ENCODE measurements at places on chromosomes 6 and 20. TPM values are rescaled to one million over a fixed set of nuclear protein-coding genes. Genes with fewer than 3 reads are reported as not detected.

DNA sequence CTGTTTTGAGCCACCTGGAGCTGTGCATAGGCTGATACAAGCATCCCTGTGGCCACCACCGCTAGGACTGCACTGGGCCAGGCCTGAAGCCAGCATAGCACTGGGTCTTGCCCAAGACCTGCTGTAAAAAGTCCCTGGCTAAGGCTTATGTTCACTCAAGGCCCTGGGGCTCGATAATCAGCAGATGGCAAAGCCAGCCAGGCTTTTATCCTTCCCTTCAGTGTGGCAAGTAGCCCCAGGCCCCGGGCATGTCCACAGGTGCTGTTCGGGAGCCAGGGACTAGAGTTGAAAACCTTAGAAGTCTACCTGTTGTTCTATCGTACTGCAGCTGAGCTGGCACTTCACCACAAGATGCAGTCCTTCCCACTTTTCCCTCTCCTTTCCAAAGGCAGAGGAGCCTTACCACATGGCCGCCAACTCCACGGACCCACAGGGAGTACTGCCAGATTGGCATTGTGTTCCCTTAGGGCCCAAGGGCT, 226.4 kb upstream of the ZNF217 start:
- no peak for DNase-seq

DNA sequence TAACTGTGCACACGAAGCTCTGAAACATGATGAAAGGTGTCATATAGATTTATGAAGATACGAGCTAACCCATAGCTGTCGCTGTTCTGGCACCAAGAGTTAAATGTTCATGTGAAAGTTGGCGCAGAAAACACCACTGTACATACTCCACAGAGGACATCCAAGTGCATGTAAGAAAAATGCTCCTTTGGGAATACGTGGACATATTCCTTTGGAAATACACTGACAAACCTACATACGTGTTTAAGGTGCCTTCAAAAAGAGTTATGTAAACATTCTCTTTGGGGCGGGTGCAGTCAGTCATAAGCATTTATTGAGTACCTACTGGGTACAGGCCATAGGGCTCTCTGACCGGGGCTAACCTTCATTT, 723 bp upstream of the ARID1B start:
- peak; percentile 55 for DNase-seq

GRCh38 chr20:25097498-25097897, 15.6 kb upstream of the VSX1 start:
- DNase-seq: no peak

DNA sequence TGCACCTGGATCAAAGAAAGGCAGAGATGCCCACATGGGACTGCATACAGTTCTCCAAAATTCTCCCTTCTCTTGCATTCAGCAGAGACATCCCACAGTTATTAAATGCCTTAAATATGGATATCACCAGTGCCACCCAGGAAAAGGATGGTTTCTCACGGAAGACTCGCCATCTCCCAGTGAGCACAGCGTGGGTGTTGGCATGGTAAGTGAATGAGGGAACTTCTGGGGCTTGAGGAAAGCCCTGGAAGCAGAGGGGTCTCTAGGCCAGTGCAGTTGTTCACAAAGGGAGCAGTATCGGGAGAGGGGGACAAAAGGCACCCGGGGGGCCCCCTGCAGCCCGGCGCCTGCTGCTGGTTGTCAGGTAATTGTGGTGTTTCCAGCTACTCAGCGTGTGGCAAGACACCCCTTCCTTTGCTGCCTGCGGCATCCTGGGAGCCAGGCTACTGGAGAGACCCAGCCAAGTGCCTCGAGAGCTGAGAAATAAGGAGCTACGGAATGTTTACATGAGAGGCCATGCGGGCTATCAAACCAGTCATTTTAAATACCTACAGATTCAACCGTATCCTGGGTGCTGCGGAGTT, 125.4 kb downstream of the PXDC1 start:
- DNase-seq: no peak

- no peak for DNase-seq
Observed at GRCh38 chr20:47353239-47353691, 3.2 kb downstream of the ZMYND8 start.

GRCh38 chr6:88490908-88491264, 324.7 kb upstream of the CNR1 start:
- DNase-seq: no peak

GRCh38 chr6:25537349-25538018, 114.5 kb upstream of the SCGN start:
- DNase-seq: peak; percentile 8

- no peak for DNase-seq
Observed at GRCh38 chr20:46171909-46172308, 53.8 kb downstream of the CD40 start.

DNA sequence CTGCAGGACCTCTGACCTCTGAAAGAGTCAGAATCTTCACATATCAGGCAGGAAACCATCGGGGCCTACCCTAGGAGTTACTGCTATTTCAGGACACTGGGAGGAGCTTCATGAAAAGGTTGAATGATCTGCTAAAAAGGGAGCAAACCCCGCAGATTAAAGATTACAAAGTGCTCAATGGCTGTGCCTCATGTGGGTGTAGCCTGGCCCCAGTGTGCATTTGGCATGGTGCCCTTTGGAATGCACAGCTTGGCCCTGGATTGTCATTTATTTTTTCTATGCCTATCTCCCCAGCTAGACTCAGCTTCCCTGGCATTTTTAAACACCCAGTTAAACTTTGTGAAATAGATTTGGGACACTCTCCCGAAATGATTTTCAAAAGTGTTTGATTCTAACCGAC, 368.5 kb upstream of the SPTLC3 start:
- no peak for DNase-seq

GRCh38 chr20:37777012-37777950, 83.5 kb downstream of the CTNNBL1 start:
- no peak for DNase-seq

DNA sequence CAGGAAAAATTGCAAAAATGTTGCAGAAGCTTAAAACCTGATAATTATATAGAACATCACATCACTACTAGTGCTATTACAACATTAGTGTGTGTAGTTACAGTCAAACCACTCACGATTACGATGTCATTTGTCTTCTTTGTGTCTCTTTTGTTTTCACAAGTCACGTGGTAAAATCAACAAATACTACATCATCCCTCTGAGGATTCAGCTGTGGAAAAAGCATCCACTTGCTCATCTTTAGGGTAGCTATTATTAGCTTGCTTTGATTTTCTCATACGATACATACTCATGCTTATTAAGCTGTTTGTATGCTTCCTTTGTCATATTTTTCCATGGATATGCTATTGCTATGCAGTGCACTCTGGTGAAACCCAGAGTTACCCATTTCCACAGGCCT, 22.2 kb upstream of the ATXN1 start:
- DNase-seq: no peak

- DNase-seq: peak; percentile 88
Observed at GRCh38 chr6:142871910-142872331, 73.1 kb downstream of the HIVEP2 start.

- no peak for DNase-seq
Observed at GRCh38 chr20:5119143-5119434, 669 bp downstream of the PCNA start.

- no peak for DNase-seq
Observed at GRCh38 chr6:144361016-144361415, 75.9 kb downstream of the UTRN start.

- DNase-seq: no peak
Observed at GRCh38 chr6:88268508-88268907, 102.4 kb upstream of the CNR1 start.

DNA sequence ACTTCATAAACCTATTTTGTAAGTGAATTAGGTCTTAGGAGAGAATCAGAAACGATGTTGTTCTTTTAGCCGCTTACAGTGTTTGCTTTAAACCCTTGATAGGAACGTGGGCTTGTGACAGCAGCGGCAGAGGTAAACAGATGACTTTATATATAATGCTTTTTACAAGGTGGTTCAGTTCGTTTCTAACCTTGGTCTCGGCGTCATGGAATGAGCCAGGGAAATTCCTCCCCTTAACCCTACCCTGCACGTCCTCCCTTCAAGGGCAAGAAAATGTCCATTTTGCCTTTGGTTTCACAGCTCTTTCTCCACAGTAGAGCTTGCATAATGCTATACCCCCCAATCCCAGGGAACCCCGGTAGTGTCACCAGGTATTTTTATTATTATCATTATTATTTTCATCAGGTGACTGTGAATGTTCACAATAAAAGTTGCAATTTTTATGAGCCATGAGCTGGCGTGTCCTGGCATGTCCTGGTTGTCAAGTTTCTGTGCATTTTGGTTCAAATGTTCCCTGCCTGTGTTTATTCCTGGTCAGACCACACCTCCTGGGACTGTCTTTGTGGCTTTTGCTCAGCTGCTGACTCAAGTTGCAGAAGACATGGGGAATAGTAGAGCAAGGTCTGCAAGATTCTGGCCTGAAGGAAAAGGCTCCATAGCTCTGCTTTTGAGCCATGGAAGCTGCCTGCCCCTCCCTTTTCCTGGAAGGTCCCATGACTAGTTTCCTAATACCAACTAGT, 112.8 kb upstream of the BMP2 start:
- peak; percentile 38 for DNase-seq

Gene RFX6
- total RNA-seq: not detected

Gene RAB23
- 63.5 TPM for total RNA-seq

Gene OLIG3
- total RNA-seq: not detected

Gene KIF13A
- 53.8 TPM for total RNA-seq

Gene C20orf144
- under 0.01 TPM for total RNA-seq

Measured in fibroblast of villous mesenchyme (primary cell).